Stimulated activated CD4-positive, alpha-beta T cell treated with anti-CD3 and anti-CD28 coated beads, Interleukin-1b, Interleukin-23, amount 100 ng/mL, for 1 hour (primary cell): ENCODE measurements at places on chromosomes 7 and 10.

GRCh38 chr7:11591055-11591633 is 240.9 kb downstream of the THSD7A start:
- DNase-seq = no peak

GRCh38 chr7:2281541-2281940 is 32.7 kb downstream of the SNX8 start:
- DNase-seq = no peak

- no peak for DNase-seq
Observed at GRCh38 chr7:77935652-77936348, 137.2 kb downstream of the PHTF2 start.

DNA sequence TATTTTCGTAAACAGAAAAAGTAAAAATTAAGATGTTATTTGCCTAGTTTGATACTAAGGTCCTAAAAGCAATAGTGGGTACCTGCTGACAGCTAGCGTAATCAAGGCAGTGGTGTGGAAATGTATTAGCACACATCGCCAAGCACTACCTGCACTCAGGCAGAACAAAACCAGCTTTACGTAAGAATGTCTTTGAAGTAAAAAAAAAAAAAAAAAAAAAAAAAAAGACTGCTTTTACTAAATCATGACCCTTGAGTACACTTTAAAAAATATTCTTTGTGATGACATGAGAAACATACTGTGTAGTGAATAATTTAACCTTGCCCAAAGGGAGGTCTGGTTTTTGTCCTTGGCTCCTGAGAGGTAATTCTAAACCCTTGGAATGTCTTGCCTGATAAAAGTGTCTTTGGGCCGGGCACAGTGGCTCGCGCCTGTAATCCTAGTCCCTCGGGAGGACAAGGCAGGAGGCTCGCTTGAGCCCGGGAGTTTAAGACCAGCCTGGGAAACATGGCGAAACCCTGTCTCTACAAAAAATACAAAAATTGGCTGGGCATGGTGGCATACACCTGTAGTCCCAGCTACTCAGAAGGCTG is 12.7 kb downstream of the XRCC2 start:
- DNase-seq = no peak

DNA sequence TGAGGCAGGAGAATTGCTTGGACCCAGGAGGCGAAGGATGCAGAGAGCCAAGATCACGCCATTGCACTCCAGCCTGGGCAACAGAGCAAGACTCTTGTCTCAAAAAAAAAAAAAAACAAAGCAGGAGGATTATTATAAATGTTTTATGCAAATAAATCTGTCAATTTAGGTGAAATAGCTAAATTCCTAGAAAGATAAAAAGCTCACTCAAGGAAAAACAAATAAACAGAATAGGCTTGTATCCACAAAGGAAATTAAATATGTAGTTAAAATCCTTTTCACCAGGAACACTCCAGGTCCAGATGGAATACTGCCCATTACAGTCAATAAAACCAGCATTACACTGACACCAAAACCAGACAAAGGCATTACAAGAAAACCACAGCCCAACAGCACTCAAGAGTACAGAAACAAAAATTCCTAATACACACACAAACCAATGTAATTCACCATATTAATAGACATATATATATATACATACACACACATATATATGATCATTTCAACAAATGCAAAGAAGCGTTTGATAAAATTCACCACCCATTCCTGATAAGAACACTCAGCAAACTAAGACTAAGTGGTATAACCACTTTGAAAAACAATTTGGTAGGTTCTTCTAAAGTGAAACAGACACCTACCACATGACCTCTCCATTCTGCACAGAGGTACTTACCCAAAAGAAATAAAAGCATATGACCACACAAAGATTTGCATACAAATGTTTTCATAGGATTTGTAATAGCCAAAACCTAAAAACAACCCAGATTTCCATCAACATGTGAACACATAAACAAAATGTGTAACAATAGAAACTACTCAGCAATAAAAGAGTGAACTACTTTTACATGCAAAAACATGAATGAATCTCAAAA is 38.8 kb downstream of the ABI1 start:
- no peak for DNase-seq

DNA sequence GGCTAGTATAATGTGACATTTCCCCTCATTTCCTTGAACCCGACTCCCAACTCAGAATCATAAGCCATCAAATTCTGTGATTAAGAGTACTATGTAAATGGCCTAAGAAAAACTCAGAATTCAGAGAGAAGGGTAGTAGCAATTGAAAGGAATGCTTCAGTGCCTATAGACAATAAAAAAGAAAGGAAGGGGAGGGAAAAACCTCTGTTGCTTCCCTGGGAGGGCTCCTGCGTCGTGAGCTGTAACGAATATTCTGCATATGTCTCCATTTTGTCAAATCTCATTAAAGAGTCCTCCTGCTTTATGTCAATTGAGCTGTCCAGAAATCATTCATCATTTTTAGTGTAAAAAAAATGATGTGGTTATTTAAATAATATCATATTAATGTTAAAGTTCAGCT is 223.0 kb downstream of the VTI1A start:
- no peak for DNase-seq

DNA sequence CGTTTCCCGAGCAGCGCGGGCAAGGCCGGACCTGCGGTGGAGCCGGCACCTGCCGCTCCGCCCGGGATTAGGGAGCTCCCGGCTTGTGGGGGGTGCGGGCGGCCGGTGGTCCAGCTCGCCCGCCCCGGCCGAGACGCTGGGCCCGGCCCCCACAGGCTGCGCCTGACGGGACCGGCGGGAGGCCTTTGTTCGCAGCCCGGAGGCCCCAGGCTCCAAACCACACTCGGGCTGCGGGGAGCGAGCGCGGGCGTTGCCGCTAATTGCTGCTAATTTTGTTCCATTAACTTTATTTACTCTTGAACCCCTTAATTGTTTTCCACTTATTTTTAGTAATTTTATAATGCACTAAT is 9.6 kb downstream of the UNCX start:
- no peak for DNase-seq

- DNase-seq = no peak
Observed at GRCh38 chr10:106011250-106011649, 1153.3 kb downstream of the SORCS1 start.

DNA sequence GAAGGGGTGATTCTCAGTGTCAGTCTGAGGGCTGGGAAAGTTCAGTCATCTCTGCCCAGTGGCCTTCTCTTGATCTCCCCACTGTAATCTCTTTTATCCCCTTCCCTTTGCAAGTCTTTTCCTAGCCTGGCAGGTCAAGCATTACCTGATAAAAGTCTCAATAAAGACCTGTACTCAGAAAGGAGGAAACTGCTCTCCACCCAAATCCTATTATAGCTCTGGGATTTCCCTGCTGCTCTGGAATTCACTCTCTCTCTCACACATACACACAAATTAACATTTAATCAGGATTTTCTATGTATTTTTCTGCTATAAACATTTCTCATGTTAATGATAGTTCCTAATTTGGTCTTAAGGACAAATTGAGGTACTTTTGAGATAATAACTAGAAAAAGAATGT is 46.5 kb downstream of the ABCA13 start:
- DNase-seq = no peak

DNA sequence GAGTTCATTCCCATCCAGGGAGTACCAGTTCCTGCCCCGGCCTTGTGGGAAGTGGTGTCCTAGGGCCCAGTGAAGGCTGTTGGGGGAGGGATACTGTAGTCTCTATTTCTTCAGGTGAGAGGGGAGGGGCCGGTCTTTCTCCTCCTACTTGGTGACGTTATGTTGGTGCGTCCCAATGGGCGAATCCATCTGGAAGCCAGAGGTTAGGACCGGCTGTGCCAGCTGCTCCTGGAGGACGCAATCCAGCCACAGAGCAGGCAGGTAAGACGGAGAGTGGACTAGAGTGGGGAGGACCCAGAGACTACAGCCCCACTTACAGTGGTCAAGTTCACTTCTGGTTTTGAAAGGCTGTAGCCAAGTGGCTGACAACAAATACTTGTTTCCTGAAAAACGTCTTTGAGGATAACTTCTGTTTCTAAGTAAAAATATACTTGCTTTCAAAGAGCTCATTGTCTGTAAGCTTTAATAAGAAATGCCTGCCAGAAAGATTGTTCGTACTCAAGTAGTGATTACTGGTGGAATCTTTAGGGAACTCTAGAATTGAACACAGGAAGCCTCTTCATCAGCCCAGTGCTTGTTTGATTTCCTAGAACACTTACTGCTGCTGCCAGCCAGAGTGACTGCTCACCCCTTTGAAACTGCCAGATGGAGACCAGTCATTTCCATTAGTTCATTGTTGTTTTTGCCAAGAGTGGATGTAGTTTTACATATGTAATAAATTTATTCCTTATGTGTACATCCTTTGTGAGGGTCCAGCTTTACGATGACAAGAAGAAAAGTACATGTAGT is 25.4 kb downstream of the RBM33 start:
- DNase-seq = no peak
